ENCODE measurements at places on chromosomes 2 and 18. TPM values are rescaled to one million over a fixed set of nuclear protein-coding genes. Genes with fewer than 3 reads are reported as not detected.

GRCh38 chr2:18243816-18244215 is 316.6 kb downstream of the RDH14 start:
- no peak for DNase-seq

The LYPD6 gene
- 0.16 TPM for total RNA-seq

The ZNF804A gene
- not detected for total RNA-seq

DNA sequence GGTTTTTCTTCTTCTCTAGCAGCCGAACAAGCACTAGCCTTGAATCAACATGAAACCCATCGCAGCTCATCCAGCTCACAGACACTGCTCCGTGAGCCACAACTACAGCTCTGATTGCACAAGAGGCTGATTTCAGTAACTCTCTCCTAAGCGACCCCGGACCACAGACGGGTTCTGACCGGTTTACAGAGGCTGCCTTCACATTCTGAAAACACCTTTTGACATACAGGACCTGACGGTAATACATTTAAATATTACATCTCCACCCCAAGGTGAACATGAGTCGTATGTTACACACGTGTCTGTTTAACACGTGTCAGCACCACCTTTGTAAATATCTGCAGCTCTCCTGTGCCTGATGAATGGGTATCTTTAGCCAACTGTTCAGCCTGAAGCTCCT is 120.7 kb downstream of the TMEM18 start:
- no peak for DNase-seq

GRCh38 chr2:217177720-217178119 is 317.9 kb upstream of the TNP1 start:
- no peak for DNase-seq

DNA sequence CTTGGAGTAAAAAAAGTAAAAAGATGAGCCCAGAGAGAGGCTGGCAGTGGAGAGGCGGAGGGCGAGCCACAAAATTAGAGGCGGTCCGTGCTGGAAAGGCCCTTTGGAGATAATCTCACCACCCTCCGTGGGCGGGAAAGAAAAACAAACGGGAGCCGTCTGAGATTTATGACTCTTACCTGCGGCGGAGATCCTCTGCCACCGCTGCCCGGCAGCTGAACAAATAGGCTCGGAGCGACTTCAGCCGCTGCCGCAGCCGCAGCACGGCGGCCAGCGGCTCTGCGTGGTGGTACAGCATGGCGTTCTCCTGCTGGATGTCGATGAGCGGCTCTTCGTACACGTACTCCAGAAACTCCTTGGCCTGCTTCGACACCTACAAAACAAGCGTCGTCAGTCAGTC is 94.6 kb downstream of the PLEKHM3 start:
- no peak for DNase-seq

The METTL4 gene
- 7.0 TPM for total RNA-seq

GRCh38 chr2:160294339-160294803 is 94.3 kb upstream of the ITGB6 start:
- DNase-seq: no peak

- DNase-seq: no peak
Measured at GRCh38 chr18:46226461-46226860, 122.3 kb downstream of the HAUS1 start.

DNA sequence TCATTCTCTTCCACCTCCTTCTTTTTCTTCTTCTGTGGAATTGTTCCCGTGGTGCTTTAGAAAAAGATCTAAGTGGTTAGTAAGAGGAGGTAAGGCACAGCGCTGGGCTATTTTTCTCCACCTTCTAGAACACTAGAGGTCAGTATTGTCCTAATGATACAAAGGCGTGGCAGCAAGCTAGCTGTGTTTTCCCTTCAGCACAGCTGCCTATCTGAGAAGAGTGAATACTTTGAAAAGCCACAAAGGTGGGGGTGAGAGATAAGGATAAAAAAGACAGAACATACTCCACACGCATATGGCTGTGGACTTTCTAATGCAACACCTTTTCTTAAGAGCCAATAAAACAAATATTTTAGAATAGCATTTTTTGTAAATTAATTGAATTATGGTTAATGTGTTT is 2.1 kb downstream of the CNTNAP5 start:
- no peak for DNase-seq

- no peak for DNase-seq
Measured at GRCh38 chr2:241298673-241299072, 16.8 kb downstream of the HDLBP start.

- DNase-seq: peak; percentile 31
Measured at GRCh38 chr2:9710311-9710710, 79.5 kb upstream of the YWHAQ start.

- no peak for DNase-seq
Measured at GRCh38 chr2:120938045-120938771, 202.5 kb downstream of the GLI2 start.

The CAPN14 gene
- total RNA-seq: 0.16 TPM

- no peak for DNase-seq
Measured at GRCh38 chr2:190545093-190545492, 10.6 kb upstream of the NEMP2 start.

Measured in cardiac septum (tissue), 1 donor.